ENCODE measurements at places on chromosomes 11 and 22.

- DNase-seq = peak; percentile 60
Observed at GRCh38 chr11:62546244-62546928, at the start of gene AHNAK. Gene AHNAK (minus strand): TSS chr11:62546806. CDS start chr11:62536098, 10,708 bp downstream.

DNA sequence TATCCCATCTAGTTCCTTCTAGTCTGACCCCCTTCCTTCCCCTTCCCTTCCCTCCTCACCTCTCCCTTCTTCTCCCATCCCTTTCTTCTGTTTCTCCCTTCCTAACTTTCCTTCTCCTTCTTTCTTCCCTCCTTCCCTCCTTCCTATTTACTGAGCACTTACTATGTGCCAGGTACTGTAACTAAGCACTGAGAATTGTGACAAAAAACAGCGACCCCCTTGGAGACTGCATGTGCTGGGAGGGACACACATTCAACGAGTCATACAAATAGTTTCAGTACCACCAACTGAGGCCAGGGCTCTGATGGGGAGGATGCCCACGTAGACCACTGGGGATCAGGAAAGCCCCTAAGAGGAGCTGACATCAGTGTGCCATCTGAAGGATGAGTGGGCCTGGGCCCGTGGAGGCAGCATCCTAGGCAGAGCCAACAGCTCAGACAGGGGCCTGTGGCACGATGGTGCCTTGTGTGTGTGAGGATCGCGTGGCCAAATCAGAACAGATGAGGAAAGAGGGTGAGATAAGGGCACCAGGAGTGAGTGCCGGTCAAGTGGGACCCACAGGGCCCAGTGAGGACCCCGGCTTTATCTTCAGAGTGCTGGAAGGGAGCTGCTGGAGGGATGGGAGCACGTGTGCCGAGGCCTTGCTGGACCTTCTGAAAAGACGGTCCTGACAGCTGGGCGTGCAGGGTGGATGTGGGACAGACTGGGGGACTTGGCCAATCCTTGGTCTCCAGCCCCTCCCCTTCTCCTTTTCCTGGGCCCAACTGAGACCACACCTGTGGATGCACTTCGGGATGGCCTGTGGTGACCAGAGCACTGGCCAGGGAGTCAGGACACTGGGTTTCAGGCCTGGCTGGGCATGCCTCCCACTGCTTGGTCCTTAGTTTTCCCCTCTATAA lies 38.4 kb upstream of the CRYBB3 start:
- DNase-seq = no peak

DNA sequence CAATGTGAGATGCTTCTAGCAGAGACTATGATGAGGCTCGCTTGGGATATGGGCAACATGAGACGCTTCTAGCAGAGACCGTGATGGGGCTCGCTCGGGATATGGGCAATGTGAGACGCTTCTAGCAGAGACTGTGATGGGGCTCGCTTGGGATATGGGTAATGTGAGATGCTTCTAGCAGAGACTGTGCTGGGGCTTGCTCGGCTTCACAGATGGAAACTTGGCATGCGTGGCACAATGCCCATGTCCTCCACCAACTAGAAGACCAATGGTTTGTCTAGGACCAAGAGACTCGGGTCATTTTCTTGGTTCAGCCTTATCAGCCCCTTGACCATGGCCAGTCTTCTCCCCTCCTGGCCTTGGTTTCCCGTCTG lies 7.1 kb downstream of the MYEOV start:
- DNase-seq = no peak

- no peak for DNase-seq
Observed at GRCh38 chr11:70402685-70403084, 4.4 kb downstream of the CTTN start.

DNA sequence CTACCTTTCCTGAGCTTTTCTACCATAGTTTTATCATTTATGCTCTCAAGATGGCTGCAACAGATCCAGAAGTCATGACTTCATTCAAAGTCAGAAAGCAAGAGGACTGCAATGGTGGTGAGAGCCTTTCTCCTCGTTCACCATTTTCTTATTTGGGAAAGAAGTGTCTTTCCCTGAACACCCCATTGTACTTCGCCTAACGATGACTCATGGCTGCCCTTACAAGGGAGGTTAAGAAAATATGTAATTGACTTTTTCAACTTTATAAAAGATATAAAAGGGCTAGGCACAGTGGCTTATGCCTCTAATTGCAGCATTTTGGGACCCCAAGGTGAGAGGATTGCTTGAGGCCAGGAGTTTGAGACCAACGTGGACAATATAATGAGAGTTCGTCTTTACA lies 541.7 kb downstream of the METTL15 start:
- DNase-seq = no peak

GRCh38 chr22:37973271-37974170 lies 10.8 kb downstream of the SOX10 start:
- no peak for DNase-seq

- DNase-seq = no peak
Observed at GRCh38 chr11:121323046-121323607, 30.6 kb downstream of the SC5D start.

DNA sequence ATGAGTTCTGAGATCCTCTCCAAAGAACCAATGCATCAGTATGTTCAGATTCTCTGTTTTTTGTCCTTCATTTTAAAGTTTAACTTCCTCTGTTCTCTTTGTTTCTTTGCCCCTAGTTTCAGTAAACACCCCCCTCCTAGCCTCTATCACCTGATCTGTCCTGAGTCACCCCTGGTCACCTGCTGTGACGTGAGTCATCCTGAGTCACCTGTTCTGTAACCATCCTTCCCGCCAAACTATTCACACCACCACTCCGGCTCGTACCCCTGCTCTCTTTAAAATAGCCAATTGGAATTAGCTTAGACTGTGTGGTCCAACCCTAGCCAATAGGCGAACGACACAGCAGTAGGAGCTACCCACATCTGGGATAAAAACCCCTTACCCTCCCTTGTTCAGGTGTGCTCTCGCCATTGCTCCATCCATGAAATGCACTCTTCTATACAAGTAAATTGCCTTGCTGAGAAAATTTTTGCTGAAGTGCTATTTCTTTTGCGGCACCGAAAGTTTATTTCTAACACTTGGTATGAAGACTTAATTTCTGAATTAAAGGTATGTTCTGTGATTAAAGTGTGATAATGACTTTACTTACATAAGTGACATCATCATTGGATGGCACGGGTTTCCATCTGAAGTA lies 318.4 kb downstream of the AASDHPPT start:
- no peak for DNase-seq

DNA sequence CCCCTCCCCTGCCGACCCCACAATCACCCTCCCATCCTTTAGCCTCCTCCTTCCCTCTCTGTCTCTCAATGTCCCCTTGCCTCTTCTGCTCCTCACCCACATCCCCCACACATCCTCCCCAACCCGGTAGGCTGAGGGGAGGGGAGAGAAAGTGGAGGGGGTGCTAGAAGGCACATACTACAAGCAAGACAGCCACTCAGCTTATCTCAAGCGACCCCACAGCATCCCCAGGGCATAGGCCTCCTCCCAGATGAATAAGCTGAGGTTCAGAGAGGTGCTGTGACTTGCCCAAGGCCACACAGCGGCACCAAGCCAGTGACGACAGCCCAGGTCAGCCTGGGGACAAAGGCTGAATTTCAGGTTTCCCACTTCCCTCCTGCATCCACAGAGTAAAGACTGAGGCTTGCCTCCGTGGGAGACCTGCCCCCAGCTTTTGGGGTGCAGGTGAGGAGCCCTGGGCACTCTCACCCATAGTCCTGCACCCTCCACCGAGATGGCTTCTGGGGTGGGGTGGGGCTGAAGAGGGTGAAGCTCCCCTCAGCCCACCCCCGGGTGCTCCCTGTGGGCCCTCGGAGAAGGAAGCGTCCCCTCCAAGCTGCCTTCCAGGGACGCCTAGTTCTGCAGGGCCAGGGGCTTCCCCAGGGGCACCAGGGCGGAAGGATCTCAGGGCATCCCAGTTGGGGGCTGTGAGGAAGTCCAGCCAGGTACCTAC lies 511 bp downstream of the RAC2 start:
- DNase-seq = no peak

DNA sequence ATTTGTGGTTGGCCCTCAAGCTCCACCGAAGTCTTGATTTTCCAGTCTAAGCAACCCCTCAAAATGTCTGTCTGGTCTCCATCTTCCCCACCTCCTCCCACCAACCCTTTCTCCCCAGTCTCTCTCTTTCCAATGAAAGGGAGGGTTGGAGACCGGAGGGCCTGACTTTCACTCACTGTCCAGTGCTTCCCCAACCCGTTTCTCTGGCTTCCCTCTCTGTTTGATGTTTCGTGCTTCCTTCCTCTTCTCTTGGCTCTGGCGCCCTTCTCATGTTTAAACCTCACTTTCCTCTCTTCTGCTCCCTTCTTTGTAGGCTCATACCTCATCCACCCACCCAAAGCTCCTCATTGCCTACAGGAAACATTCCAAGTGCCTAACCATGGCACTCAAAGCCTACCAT lies 11.1 kb upstream of the VPS37C start:
- no peak for DNase-seq

DNA sequence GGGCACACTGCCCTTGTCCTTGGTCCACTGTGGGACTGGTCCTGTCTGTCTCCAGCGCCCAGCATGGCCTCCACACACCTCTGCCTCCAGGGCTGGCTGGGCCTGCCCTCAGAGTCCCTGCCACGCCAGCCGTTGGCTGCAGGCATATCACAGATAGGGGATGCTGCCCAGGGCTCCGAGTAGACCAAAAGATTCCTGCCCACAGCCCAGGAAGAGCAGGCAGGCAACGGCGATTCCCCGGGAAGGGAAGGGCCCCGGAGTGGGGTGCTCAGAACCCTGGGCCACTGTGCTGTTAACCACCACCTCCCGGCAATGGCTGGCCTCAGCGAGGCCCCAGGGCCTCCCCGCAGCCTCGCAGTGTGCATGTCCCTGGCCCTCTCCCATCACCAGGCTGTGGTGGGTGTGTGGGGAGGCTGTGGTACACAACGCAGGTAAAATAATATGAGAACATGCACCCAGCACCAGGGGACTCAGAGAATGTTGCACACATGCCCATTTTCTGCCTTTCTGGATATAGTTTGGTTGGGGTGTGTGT lies 2.2 kb downstream of the IFITM5 start:
- no peak for DNase-seq

DNA sequence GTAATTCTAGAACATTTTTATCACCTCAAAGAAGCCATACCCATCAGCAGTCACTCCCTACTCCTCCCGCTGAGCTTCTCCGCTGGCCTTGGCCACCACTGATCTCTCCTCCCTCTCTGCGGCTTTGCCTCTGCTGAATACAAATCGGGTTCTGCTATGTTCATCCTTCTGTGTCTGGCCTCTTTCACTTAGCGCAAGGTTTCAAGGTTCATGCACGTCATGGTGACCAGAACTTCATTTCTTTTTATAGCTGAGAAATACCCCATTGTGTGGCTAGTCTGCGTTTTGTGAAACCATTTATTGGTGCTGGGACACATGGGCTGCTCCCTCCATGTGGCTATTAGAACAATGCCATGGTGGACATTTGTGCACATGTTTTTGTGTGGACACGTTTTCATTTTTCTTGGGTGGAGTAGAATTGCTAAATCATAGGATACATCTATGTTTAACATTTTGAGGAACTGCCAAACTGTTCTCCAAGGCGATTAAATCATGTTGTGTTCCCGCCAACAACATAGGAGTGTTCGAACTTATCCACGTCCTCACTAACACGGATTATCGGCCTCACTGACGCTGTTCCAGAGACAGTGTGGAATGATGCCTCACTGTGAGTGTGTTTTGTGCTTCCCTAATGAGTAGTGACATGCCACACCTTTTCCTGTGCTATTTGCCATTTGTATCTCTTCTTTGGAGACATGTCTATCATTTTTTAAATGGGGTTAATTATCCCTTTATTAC lies 24.2 kb upstream of the KRTAP5-6 start:
- DNase-seq = no peak

GRCh38 chr11:23233075-23233474 lies 372.8 kb upstream of the CCDC179 start:
- no peak for DNase-seq

GRCh38 chr11:13717331-13717730 lies 48.9 kb downstream of the FAR1 start:
- no peak for DNase-seq

GRCh38 chr11:106378513-106379179 lies 301.2 kb downstream of the AASDHPPT start:
- DNase-seq = no peak

- DNase-seq = no peak
Observed at GRCh38 chr11:66070604-66071380, 720 bp downstream of the PACS1 start.

DNA sequence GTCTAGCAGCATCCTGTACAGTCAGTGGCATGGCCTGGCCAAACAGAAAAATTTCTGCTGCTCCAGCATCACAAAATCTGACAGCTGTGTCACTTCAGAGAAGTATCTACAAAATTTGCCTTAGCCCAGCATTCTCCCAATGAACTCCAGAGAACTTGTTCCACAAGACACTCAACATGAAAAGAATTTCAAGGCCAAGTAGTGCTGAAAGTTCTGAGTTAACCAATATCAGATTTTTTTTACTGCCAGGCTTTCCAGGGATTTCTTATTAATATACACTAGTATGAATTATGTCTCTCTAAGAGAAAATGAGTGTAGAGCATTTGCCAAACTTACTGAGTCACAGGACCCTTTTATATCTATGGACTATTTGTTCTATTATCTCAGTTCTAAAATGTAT lies 68.8 kb downstream of the OR5AK2 start:
- DNase-seq = no peak

GRCh38 chr11:79390923-79391322 lies 49.9 kb downstream of the TENM4 start:
- no peak for DNase-seq

DNA sequence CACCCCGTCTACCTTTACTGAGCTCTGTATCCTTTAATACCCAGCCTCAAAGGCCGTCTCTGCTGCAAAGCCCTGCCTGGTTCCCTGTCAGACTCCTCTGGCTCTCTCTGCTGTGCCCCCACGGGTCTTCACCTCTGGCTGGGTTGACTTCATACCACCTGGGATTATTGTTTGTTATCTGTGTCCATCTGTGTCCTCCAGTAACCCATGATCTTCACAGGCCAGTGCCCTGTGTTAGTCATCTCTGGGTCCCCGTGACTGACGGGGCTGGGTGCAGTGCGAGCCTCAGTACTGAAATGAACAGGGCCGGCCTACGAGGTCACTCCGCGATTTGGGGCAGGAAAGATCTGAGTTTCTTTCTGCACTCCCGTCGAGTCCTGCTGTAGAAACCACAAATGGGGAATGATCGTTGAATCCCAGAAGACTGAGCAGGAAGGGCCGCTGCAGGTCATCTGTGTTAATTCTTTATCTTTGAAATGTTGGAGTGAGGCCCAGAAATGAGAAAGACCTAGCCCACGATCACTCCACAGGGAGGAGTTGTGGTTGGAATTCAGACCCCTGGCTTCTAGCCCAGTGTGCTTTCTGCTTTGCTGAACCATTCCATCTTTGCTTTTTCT lies 12.3 kb upstream of the TUB start:
- no peak for DNase-seq

DNA sequence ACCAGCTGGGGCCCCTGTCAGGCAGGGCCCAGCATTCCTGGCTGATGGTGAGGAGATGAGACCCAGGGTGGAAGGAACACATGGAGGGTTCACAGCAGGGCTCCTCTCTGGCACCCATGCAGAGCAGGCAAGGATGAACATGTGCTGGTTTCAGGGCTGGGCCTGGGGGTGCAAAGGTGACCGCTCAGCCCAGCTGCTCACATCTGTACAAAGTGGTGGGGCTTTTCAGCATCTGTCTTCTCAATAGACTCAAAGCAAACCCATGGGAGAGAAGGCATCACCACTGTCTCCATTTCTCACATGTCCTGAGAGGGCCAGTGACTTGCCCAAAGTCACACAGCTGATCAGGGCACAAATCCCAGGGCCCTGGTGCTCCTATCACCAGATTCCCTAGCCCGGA lies 27.3 kb upstream of the TCF20 start:
- DNase-seq = no peak

- DNase-seq = peak; percentile 64
Observed at GRCh38 chr22:17171153-17172028, 12.3 kb upstream of the HDHD5 start.

- no peak for DNase-seq
Observed at GRCh38 chr11:100686476-100687053, 523 bp upstream of the ARHGAP42 start.

GRCh38 chr22:49663311-49663711 lies 164.4 kb downstream of the BRD1 start:
- DNase-seq = no peak
